ENCODE measurements at places on chromosomes 2 and 18. TPM values are rescaled to one million over a fixed set of nuclear protein-coding genes. Genes with fewer than 3 reads are reported as not detected.
A peak's percentile ranks its signal among the peaks of the same experiment; 100 is the strongest.

DNA sequence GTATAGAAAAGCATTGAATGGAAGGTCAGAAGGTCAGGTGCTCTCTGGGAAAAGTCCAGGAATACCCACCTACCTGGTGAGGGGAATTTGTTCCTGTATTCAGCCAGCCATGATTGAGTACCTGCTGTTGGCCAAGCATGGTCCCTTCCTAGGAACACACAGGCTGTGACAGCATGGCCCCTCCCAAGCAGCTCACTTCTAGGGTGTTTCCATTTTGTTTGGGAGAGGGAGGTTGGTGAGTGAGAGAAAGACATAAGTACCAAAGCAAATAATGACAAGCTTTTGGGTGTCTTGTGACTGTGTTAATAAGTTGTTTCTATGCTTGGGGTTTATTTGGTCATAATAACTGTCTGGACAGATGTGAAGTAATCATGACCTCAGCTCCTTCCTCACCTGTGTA is 46.3 kb downstream of the CABLES1 start:
- no peak for DNase-seq

GRCh38 chr2:32061973-32062861 is 1.1 kb upstream of the SPAST start:
- peak; percentile 13 for DNase-seq

DNA sequence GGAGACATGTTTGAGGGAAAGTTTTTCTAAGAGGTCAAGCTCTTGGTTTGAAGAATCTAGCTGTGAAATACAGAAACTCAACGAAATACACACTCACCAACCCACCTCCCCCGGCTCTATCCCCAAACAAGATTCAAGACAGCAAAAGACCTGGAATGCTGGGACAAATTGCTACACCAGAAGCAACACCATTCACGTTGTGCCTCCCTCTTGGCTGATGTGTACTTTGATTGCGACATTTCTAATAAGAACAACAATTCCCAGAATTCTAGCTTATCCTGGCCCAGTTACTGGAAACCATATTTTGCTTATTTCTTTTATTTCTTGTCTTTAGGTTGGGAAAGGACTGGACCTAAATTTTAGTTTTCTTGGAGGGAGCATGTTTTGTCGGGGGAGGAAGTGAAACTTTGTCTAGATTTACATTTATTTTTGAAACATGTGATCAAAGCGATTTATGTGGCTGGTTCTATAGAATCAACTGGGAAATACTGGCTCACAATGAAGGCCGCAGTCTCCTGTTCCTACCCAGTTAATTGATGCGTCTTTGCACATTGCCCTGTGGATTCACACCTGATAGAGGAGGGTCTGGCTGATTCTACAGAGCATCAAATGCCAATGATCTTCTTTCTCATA is 29.6 kb upstream of the LPIN1 start:
- no peak for DNase-seq

PAX8 gene
- not detected for total RNA-seq
